ENCODE measurements at places on chromosomes 7 and 10.

- peak; percentile 68 for DNase-seq
These were observed 458.8 kb downstream of the SORCS1 start for GRCh38 chr10:106705681-106706100.

GRCh38 chr7:86991093-86991769 lies 68.2 kb downstream of the ELAPOR2 start:
- no peak for DNase-seq

DNA sequence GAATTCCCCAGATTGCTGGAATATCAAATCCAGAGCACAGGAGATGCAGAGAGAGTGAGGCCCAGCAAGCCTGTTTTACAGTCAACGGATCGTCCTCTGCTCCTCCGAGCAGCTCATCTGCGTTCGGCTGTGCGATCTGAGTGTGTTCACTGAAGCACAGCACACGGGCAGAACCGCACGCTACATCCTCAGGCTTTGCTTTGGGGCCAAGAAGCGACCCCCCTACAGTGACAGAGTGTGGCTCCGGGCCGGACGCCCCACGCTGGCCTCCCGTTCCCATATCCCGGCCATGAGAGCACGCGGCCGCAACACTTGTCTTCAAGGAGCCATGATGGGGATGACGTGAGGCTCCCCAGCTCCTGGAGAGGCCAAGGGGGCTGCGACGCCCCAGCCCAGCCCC lies 431.4 kb downstream of the DNAJB6 start:
- DNase-seq = no peak

DNA sequence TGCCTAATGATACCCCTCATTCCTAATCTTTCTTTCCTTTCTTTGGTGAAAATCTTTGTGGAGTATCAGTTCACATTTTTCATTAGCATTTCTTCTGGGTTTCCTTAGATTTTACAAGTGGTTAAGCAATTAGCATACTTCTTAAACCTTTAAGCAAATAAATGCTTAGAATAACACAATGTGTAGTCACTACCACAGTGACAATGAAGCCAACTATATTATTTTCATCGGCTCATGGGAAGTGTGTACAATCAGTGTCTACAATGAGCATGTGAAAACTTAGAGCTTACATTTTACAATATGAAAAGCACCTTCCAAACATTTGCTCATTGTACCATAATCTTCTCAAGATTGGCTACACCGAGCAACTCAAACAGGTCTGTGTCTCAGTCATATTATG lies 176.2 kb upstream of the PLXNA4 start:
- DNase-seq = no peak

- no peak for DNase-seq
These were observed 63.4 kb downstream of the SYPL1 start for GRCh38 chr7:106048706-106049020.

- peak; percentile 40 for DNase-seq
These were observed 202.6 kb upstream of the FOXK1 start for GRCh38 chr7:4479367-4480039.

DNA sequence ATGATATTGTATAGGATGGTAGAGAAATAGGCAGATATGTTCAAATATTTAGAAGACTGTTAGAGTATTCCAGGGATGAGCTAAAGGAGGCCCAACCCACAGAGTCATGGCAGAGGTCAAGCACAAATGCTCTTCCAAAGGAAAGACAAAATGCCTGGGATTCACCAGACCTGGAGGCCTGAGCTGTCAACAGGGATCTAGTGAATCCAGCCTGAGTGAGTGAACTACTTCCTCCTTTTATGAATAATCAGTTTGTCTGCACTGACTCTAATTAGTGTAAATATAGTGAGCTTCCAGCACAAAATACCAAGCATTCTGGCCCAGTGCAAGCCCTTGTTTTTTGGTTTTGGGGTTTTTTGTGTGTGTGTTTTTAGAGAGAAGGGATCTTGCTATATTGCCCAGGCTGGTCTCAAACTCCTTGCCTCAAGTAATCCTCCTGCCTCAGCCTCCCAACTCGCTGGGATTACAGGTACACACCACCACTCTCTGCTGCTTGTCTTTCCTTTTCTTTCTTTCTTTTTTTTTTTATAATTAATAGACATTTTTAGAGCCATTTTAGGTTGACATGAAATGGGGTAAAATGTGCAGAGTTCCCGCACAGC lies 244.4 kb downstream of the SKIDA1 start:
- peak; percentile 41 for DNase-seq

- no peak for DNase-seq
These were observed 57.1 kb downstream of the DMBT1 start for GRCh38 chr10:122617476-122618270.

DNA sequence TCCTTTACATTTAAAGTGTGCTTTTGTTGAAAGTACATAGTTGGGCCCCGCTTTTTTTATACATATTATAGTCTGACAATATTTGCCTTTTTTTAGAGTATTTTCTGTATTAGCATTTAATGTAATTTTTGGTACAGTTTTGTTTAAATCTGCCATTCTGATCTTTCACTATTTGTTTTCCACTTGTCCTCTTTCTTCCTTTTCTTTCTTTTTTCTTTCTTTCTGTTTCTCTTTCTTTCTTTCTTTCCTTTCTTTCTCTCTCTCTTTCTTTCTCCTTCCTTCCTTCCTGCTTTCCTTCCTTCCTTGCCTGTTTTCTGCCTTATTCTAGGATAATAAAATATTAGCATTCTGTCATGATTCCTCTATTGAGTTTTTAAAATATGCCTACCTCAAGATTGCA lies 9.5 kb downstream of the LIPK start:
- no peak for DNase-seq

GRCh38 chr10:113133497-113134115 lies 183.6 kb downstream of the TCF7L2 start:
- DNase-seq = peak; percentile 9

DNA sequence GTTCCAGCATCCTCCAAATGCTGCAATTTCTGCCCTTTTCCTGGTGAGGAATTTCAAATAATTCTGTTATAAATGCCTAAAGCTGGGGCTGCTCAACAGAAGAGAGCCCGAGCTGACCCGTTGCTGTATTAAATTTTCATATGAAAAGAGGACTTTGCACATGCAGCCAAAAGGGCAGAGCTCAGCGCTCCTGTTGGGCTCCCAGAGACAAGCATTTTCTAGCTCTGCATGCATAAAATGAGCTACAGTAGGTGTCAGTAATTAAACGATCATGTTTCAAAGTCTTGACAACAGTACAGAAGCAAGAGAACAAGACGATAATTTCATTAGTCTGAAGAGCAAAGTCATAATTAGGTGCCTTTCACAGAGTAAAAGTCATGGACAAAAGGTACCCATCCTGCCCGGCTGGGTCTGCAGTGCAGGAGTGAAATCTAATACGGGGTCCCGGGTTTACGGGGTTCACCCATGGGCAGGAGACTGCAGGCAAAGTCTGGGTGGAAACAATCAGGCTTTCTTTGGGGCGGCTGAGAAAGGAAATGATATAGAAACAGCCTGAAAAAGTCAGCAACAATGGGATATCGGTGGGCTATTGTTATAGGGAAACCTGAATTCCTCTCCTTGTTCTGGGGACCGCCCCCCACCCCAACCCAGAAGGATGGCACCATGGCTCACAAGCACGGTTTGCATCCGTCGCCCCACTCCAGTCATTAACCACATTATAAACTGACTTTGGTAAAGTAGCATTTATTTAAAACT lies 66.0 kb downstream of the EBF3 start:
- DNase-seq = no peak

- DNase-seq = no peak
These were observed 28.2 kb upstream of the ACSL5 start for GRCh38 chr10:112345743-112346142.

DNA sequence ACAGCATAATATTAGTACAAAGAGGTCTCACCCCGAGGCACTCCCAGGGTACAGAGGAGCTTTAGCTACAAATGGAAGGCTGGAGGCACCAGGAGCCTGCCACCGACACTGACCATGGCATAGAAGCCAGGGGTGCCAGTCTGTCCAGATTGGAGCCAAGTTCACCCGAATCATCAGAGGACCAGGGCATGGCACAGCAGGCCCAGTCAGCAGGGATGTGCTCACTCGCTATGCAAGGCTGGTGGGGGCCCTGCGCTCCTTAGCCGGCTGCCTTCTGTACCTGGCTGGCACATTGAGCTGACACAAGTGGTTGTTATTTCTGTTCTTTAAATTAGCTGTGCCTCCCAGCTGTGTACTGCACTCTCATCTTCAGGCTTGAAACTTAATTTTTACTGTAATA lies 149.3 kb downstream of the TCERG1L start:
- DNase-seq = no peak

DNA sequence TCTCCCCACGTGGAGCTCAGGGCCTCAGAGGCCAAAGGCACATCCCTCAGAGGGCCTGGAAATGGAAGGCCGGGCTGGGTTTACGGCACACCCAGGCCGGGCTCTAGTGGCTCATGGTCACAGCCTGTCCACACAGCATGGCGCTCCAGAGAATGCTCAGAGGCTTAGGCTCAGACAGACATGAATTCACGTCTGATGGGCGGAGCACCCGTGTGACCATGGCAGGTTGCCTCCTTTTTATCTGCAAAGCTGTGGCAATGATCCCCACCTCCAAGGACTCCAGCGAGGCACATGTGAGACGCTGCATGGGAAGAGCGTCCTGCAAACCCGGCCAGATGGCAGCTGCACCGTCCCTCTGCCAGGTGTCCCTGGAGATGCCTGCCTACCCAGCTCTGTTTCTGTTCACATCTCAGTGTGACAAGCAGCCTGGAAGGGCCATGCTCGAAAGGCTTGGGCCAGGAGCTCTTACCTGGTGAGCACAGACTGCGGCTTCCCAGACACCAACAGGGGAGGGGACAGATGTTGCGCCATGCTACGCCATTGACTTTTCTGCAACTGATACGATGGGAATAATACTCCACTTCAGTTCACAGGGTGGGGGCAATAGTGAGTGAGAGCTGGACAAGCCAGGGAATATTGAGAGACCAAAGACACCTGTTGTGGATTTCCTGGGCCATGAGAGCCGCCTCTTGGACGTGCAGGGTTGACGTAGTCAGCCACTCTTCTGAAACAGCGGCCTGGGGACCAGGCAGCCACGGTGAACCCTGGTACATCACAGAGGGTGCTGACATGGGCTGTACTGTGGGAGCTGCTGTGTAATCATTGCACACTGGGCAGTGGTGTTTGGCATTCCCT lies 34.4 kb upstream of the FAM20C start:
- no peak for DNase-seq

GRCh38 chr7:103148994-103149807 lies at the start of gene NAPEPLD:
NAPEPLD (minus strand) TSS chr7:103149099; CDS start chr7:103128776, 20,323 bp downstream.
- peak; percentile 72 for DNase-seq

- DNase-seq = no peak
These were observed 23.6 kb downstream of the CEP41 start for GRCh38 chr7:130417213-130417612.

- no peak for DNase-seq
These were observed 22.4 kb upstream of the FOXK1 start for GRCh38 chr7:4659551-4660286.

GRCh38 chr10:69153227-69153626 lies 26.8 kb upstream of the SUPV3L1 start:
- no peak for DNase-seq

DNA sequence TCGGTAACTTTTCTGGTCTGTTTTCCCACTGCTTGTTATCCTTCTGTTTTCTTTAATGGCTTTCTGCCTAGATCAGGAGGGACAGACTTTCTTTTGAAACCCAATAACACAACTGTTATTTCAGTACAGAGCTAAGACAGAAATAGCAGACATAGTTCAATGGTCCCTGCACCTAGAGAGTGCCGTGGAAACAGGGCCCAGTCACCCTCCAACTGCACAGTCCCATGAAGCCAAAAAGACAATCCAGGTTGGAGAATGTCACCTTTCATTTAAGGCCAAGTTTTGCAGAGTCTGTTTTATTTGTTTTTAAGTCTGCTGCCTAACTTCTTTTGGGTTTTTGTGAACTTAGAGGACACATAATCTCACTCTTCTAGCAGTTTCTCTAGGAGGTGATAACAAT lies 2.5 kb downstream of the AIMP2 start:
- DNase-seq = no peak

- DNase-seq = no peak
These were observed 752 bp upstream of the CAMK2G start for GRCh38 chr10:73875139-73875475.

- no peak for DNase-seq
These were observed 19.9 kb downstream of the MINDY4 start for GRCh38 chr7:30791114-30791513.

GRCh38 chr10:45429790-45430189 lies 55.8 kb downstream of the ALOX5 start:
- DNase-seq = no peak

DNA sequence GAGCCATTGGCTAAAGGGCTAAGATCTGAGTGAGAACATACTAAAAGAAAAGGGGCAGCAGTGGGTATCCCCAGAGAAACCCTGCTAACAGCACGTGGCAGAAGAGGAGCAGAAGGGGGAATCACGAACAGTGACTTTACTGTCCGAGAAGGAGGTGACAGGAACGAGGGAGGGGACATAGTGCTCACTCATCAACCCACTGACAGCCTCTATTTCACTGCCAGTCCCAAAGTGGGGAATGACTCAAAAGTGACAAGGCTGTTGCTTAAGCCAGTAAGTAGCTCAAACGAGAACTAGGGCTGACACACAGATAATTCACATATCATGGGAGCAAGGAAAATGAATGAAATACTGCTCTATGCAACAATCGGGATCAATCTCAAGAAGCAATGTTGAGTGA lies 92.7 kb downstream of the RSU1 start:
- DNase-seq = peak; percentile 6

DNA sequence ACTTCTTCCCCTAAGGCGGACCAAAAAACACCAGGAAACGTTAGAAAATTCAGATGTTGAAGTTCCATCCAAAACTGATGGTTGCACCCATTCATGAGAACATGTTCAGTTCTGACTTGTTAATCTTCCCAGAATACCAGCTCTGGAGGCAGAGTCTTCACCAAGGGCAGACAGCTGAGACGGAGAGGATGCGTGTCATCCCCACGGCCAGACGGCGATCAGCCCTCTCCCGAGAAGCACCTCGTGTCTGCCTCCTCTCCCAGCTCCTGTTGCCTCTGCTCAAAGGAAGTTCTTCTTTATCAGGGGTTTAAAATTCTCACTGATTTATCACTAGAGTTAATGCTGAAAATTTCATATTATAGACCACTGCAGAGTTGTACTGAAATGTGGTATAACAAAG lies 269.7 kb downstream of the ZMYND11 start:
- no peak for DNase-seq

DNA sequence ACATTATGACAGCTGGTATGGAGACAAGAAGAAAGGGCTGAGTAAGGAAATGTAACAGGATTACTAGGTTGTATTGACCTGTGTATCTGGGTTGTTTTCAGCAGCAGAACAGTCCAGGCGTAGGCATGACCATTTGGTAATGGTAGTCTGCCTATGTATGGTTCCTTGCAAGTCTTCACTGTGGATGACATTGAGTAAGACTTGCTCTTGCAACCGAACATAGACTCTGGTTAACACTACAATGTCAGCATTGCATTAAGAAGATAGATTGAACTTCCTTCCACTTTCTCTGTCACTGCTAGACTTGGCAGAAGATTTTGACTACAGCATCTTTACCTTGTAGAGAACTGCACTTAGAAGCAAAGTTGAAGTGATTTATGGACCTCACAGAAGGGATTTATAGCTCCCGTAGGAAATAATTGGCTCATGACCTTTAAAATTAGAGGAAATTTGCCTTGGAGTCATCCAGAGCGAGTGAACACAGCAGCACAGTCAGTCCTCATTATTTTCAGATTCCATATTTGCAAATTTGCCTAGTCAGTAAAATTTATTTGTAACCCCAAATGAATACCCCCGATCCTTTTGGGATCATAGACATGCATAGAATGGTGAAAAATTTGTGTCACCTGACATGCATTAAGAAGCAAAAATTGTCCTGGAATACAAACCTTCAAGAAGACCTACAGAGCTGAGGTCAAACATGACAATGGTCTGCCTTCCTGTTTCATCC lies 79.6 kb upstream of the STRIP2 start:
- no peak for DNase-seq

Measured in epithelial cell of esophagus (primary cell).